ENCODE measurements at places on chromosomes 7 and 10. TPM values are rescaled to one million over a fixed set of nuclear protein-coding genes. Genes with fewer than 3 reads are reported as not detected.

DNA sequence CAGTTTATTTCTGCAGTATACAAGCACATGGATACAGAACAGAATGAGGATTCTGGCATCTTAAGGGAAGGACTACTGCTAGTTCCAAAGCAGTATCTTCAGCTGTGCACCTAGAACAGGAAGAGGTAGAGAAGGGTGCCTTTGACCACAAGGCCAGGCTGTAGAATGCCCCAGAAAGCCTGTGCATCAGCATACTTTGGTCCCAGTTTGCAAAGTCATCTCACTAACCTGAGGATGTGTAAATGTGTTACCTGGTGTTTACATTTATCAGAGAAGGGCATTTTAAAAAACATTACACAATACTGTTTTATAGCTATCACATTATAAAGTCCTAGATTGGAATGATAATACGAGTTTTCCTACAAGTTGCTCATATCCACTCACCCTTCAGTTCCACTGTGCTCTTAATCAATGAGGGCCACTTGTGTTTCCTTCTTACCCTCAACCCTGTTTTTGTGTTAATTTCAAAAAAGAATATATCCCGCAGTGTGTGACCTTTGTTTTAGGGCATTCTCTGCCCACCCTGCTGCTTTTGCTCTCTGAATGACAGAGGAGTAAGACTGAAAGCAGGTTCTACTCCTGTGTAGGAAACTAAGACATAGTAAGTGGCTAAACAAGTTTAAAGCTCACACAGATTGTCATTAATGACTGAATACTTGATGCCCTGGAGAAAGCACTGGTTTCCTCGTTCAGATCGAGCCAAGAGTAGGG lies 3.4 kb downstream of the SLC35G1 start:
- DNase-seq: no peak

DNA sequence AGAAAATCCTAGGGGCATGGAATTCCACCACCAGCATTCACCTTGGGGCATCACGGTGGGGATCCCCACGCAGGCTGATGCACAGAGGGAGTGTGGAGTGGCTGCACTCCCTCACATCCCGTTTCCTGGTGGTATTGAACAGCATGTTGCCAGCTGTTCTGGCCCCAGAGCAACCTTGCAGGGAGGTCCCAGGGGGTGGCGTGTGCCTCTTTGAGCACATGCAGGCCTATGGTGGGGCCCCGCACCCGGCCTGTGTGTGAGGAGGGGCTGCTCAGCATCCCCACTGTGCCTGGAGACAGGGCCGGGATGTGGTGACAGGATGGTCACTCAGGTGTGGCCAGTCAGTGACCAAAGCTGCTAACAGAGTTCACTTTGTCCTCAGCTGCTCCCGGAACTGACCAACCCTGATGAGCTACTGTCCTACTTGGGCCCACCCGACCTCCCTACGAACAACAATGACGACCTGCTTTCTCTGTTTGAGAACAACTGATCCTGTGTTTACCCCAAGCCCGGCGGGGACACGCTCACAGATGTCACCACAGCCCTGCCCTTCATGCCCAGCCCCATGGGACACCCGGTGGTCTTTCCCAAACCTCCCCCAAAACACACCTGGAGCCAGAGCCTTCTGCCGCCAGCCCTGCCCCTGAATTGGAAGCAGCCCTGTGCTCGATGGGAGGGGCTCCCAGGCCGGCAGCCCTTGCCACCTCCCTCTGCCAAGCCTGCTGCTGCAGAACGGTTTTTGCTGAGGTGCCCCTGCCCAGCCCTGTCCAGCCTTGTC lies 18.7 kb downstream of the ZMIZ2 start:
- DNase-seq: no peak

DNA sequence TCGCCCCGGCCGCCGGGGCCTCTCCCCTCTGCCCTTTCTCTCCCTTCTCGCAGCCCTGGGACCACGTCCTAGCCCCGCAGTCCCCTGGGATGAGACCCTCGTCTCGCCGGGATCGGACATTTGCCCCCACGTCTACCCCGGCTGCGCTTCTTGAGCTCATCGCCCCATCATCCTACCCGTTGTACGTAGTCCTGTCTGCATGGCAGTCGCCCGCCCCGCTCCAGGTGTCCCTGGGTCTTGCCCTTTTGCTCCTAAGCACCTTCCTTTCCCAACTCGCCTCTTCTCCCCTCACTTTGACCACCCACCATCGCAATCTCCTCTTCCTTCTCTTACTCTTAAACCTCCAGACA lies 582 bp downstream of the TPST1 start:
- DNase-seq: no peak

DNA sequence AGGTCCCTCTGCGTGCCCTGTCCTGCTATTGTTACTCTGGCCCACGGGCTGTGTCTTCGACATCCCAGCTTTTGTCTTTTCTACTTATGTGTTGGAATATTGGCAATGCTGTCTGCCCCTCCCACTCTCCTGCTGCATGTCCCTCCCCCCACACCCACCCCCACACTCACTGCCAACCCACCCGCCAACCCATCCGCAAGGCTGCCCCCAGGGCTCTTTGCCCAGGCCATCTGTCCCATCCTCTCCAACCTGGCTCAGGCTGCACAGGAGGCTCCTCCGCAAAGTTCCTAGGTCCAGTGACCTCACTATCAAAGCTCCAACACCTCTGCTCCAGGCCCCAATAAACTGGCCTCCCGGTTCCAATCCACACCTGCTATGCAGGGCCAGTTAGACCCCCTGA lies 167.1 kb upstream of the PRR15 start:
- no peak for DNase-seq

GRCh38 chr7:44973610-44974401 lies 5.0 kb downstream of the MYO1G start:
- DNase-seq: no peak

DNA sequence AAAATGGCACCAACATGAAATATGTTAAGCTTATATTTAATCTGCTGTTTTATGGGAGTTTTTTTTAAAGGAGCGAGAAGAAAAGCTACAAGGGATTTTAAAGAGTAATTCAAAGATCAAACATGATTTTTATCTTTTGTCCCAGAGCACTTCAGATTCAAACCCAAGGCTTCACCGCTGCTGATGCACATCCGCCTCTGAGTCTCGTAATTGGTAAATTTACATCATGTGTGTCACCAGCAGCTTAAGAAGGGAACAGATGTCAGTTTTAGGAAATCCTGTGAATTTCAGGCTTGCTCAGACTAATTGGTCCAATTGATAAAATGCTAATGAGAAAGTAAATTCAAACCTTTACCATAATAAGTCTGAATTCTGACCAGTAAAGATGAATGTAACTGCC lies 406.3 kb downstream of the GFRA1 start:
- DNase-seq: no peak

Gene HTRA1
- not detected for total RNA-seq

DNA sequence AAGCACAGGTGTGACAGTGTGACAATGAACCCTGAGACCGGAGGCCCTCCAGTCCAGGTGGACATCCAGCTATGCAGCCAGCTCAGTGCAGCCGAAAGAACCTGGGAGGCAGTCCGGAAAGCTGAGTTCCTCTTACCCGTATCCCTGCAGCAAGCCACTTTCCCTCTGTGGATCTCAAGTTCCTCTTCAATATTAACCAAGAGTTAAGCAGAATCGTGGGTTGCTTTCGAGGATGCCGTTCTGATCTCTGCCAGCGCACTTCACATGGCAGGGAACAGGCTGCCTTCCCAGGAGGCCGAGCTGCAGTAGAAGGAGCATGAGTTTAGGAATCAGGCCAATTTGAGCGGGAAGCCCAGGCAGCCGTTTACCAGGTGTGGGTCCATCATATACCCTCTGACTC lies 591.6 kb downstream of the SDK1 start:
- no peak for DNase-seq

GRCh38 chr7:24866004-24866615 lies 108.8 kb upstream of the GSDME start:
- no peak for DNase-seq

- DNase-seq: no peak
Observed at GRCh38 chr7:139086454-139086853, 23.1 kb downstream of the ZC3HAV1 start.

GRCh38 chr7:82430500-82431465 lies 12.8 kb downstream of the CACNA2D1 start:
- no peak for DNase-seq

- DNase-seq: no peak
Observed at GRCh38 chr7:114755856-114756255, 166.0 kb upstream of the MDFIC start.

Gene GDF2
- not detected for total RNA-seq

DNA sequence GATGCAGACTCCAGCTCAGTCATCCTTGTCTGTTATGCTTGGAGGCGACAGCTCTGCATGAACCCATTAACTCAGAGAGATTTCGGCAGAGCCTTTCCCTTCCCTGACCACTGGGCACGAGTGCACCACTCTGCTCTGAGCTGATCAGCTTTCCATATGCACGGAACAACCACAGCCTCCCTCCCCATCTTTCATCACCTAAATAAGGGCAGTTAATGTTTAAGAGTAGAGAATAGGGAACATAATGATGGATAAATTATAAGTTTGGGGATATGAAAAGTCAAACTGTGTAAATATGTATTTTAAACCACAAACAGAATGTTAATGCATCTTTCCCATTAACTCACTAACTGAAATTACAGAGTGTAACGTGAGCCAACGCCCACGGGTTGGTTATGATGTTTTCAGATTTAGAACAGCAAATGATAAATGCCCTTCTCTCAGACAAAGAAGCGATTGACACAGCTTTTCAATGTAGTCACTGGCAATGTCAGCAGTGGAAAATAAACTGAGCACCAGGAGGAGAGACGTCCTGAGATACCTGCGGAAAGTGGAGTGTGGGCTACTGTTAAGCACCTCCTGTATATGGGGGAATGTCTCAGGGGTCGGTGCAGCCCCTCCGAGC lies 658.2 kb downstream of the LRMDA start:
- DNase-seq: no peak

DNA sequence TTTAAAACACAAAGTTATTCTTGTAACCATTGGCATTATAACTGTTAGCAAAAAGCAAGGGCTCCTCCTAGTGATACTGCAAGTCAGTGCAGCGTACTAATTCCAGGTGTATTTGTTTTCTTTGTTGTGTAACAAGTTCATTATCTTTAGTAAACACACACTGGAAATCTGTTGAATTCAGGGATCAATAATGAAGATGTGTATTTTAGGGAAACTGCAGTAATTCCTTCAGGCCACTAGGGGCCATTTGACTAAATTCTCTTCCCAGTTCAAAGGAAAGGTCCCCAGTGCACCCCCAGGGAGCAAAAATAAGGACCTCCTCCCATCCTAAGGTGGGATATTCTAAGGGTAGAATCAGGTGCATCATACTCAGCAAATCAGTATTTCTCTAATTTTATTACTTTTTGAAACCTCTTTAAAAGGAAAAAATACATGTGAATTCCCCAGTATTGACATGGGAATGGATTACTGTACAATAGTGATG lies 158.6 kb upstream of the LYZL1 start:
- DNase-seq: no peak

DNA sequence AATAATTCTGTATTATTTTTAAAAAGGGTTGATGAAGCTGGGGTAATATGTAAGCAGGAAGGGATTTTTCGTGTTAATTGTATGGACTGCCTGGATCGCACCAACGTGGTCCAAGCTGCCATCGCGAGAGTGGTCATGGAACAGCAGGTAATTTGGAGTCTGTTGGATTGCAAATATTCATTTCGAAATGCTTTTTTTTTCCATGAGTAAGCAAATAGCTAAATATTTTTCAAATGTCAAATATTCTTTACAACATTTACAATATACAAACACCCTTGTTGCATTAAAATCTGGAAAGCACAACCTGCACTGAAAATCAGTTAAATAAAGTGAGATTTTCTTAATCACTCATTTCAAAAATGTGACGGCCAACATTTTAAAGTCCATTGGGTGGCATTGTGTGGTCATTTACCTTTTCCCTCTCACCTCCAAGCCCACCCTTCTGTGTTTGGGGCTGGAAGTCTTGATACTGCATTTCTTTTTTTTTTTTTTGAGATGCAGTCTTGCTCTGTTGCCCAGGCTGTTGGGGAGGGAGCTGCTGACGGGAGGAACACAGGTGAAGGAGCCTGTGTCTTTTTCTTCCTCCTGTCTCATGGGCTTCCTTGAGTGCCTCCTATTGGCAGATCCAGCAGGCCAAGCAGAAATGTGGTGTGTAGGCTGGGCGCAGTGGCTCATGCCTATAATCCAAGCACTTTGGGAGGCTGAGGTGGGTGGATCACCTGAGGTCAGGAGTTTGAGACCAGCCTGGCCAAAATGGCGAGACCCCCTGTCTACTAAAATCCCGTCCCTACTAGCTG lies 66.1 kb downstream of the MCMBP start:
- no peak for DNase-seq

DNA sequence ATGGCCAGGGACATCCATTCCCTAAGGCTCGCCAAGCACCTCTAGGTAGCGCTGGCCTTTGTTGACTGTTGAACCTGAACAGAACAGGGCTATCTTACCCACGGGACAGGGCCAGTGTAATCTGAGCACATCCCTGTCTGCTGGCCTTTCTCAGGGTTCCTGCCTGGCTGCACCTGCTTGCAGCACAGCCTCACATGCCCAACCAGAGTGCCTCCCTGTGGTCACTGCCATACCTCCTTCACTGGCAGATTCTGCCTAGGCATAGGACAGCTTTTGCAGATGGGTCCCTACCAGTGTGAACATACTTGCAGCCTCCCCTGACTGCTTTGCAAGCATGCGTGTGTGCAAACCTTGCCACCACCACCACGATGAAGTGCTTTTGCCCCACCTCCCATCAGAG lies 15.8 kb upstream of the LIPN start:
- DNase-seq: no peak

- no peak for DNase-seq
Observed at GRCh38 chr10:34707656-34708055, 107.4 kb downstream of the PARD3 start.

DNA sequence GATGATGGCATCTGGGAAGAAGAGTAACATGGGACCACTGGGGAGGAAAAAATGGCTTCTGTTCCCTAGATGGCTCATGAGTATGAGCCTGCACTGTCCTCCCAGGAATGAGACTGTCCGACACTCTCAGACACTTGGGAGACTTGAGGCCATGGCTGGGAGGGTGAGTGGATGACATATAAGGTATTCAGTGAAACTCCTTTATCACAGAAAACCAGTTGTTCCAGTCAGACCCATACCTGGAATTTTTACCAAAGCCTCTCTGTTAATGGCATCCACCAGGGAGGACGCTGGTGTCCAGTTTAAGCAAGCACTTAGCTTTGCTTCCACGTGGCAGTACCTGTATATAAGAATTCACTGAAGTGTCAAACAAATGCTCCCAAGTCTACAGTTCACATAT lies 116.7 kb upstream of the C10orf90 start:
- no peak for DNase-seq

GRCh38 chr7:54419209-54419608 lies 123.0 kb upstream of the VSTM2A start:
- no peak for DNase-seq

DNA sequence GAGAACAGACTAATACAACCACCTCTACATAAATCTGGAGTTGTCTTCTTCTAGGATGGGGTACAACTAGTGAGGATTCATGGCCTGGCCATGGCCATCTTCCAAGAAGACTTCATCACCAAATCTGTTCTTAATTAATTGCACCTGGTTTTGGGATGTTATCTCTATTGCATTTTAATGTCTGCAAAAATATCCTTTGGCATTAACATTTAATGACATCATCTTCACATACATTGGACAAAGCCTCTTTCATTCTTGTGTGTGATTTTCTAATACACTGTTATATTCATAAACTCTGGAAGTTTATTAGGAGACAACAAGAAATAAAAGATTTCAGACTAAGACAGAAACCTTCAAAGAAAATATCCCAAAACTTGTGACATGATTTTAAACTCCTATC lies 124.2 kb upstream of the ABCB5 start:
- no peak for DNase-seq

Gene RHOBTB1
- total RNA-seq: not detected
